NCI-H446 (cell line): ENCODE measurements at places on chromosomes 7 and 10.

DNA sequence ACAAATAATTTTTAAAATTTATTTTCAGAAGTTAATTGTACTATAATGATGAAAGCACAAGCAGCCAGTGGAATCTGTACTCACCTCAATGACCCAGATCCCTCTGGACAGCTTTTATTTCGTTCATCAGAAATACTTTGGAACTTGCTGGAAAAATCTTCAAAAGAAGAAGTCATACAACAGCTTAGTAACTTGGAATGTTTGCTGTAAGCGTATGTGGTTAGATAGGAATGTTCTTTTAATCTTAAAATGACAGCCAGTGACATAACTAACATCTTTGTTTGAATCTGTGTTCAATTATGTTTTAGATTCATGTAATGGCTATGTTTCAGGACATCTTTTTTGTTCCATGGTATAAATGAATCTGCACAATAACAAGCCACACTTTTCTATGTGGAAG is 26.8 kb downstream of the CFAP69 start:
- DNase-seq, result no peak

DNA sequence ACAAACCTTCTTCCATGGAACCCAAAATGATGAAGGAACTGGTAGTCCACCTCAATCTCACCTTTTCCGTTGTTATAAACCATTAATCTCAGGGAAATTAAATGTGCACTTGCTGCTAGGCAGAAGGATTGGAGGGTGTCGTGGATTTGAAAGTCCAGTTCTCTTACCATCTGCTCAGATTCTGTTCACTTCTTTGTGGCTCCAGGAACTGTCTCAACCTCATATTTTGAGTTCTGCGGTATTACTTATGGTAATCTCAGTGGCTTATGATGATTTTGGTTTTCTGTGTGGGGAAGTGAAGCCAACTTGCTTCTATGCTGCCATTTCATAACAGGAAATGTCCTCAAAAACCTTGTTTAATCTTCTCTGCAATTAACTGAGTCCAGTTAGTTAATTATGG is 136.4 kb downstream of the CDC14C start:
- no peak for DNase-seq

- DNase-seq, result no peak
Measured at GRCh38 chr7:50837965-50838364, 55.3 kb upstream of the GRB10 start.

DNA sequence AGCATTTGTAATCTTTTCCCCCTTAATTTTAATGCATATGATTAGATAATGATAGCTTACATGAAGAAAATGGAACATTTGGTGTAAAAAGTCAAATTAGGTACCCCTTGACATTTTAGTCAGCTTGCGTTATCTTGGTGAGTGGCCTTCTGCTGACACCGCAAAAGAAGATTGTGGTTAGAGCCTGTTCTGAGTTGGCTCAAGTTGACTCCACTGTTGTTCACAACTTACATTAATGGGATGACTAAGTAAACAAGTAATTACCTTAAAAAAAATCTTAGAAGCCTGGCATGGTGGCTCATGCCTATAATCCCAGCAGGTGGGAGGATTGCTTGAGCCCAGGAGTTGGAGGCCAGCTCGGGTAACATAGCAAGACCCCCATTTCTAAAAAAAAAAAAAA is 24.2 kb downstream of the TRRAP start:
- no peak for DNase-seq

DNA sequence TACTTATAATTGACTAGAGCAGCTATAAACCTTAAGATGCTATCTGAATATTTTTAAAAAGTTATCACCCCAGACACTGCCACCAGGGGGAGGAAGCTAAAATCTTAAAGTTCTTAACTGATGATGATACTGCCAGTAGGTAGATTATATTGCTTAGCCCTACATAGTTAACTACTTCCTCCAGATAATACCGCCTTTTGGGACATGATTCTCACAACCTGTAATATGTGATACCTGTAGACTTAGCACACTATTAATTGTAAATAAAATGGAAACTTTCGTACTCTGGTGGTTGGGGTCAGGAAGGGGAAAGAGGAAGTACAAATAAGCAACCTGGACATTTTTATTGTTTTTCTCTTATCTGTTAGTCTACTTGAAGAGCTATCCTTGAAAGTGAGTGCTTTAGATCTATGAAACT is 268.9 kb downstream of the ADK start:
- no peak for DNase-seq

GRCh38 chr10:22427890-22428571 is 82.7 kb downstream of the SPAG6 start:
- peak; percentile 76 for DNase-seq

GRCh38 chr7:151451626-151452571 is 12.0 kb upstream of the CRYGN start:
- DNase-seq, result no peak

GRCh38 chr10:13823096-13823708 is 236.4 kb downstream of the PRPF18 start:
- DNase-seq, result peak; percentile 70

DNA sequence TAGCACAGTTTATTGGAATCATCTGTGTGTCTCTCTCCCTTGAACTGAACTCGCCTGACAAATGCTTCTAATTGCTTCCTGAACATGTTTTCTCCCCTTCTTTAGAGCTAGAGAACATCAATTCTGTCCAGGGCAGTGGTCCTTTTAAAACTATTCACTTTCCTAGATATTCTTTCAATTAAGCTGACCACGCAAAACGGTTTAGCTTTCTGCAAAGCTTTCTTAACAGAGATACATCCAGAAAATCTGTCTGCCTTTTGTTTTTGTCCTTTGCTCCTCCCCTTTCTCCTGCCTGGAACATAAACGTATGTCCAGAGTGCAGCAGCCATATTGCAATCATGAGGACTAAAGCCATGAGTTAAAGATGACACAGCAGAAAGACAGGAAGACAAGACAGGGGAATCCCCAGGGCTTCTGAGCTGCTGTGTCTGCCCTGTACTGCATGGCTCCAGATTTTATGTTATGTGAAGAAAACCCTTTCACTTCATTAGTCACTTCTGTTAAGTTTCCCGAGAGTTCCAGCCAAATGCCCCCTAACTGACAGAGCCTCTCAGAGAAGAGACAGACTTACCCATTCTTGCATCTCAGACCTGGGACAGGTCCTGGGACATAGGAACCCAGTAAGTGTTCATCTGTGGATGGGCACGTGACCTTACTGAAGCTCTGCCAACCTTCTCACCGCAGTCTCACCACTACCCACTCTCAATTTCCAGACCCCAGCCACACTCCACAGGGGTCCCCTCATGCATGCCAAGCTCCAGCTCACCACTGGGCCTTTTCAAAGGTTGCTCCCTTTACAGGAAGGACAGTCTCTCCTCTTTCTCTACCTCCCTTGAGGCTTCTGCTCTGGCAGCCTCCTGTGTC is 35.0 kb upstream of the CPXM2 start:
- no peak for DNase-seq

DNA sequence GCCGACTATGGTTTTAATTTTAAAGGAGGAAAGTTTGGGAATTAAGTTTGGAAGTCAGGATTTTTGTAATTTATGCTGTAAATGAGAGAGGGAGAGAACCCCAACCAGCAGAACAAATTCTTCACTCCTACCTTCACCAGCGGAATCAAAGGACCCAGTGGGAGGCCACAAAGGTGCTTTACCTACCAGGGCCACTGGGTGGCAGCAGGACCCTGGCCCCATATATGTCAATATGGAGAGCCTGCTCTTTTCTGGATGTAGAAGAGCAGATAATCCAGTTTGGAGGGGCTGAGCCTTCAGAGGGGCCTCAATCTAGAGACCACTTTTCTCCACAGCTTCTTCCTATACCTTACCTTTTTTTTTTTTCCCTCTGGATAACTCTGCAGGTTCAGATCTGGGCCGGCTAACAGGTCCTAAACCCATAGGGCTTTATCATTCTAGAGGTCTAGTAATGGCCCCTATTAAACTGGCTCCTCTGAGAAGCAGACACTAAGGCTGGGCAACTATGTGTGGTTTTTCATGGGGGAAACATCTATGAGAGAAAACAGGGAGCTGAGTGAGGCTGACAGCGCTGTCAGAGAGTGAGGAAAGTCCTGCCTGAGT is 8.5 kb upstream of the SCD start:
- peak; percentile 39 for DNase-seq
